ENCODE measurements at places on chromosomes 2 and 18.

GRCh38 chr18:31598021-31598805 lies 6.5 kb downstream of the TTR start:
- peak; percentile 18 for DNase-seq

- DNase-seq, result peak; percentile 9
Measured at GRCh38 chr2:107585851-107586250, 240.8 kb upstream of the RGPD4 start.

GRCh38 chr2:205556841-205557539 lies 125.3 kb upstream of the NRP2 start:
- no peak for DNase-seq

- no peak for DNase-seq
Measured at GRCh38 chr18:54330768-54331548, 26.7 kb downstream of the STARD6 start.

- DNase-seq, result peak; percentile 53
Measured at GRCh38 chr2:24123922-24124580, 782 bp downstream of the FAM228B start.

DNA sequence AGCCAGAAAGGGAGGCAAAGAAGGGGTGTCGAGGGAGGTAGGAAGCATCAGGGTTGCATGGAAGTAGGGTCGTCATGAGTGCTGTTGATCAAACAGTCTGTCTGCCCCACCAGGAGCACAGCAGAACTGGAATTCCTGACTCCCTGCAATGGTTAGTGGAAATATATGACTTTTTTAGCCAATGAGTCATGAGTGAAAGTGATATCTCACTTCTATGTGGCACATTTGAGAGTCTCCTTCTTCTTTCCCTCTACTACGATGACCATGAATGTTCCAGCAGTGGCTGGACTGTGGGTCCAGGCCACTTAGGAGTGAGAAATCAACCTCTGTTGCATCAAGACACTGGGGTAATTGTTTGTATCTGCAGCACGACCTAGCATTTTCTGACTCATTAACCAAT lies 199.5 kb downstream of the TTC32 start:
- peak; percentile 21 for DNase-seq

GRCh38 chr2:151437630-151438029 lies 27.9 kb downstream of the RIF1 start:
- DNase-seq, result peak; percentile 25

DNA sequence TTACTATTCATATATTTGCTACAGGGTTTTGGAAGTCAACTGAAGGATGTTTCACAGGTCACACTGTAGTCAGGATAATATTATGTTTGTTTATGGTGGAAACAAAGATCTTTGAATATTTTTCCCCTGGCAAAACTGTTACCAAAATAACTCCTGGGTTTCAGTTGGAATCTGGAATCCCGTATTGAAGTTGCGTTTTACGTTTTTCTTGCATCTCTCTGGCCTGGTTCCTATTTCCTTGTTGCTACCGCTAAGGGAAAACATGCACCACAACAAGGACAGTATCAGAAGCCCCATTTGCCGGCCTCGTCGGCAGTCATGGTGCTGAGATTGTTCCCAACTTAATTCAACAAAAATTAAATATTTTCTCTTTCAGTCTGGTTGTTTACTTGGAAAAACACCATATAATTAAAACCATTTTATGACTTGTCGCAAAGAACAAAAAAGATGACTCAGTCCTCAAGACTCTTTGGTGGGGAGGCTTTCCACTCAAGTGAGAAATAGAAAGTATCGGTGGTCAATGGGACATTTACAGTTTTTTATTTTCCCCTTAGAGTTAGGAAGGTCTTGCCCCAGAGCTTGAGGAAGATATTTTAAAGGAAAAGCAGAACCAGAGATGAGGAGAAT lies 42.3 kb downstream of the EN1 start:
- DNase-seq, result peak; percentile 63

DNA sequence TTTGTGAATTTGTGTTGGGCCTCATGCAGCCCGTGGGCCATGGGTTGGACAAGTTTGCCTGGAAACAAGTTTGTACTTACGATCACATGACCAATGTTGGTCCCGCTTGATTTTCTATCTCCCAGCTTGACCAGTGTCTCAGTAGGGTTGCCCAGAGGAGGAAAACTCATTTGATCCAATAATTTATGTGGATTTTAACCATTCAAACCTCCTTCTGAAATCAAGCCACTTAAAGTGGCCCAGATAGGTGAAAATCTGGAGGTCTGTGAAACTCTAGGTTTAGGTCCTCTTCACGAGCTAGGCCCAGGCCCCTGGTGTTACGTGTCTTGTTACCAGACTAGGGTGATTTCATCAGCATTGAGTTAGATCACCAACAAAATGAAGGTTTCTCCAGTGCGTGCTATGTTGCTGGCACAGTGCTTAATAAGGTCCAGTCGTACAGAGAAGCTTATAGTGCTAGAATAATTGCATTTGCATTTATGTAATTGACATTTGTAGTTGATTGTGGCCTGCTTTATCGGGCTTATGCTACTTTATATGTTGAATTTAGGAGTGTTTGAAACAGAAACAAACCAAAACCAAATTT lies 4.4 kb downstream of the ACTR2 start:
- DNase-seq, result peak; percentile 81

- no peak for DNase-seq
Measured at GRCh38 chr2:204933735-204934374, 388.6 kb downstream of the PARD3B start.

- DNase-seq, result no peak
Measured at GRCh38 chr2:53432936-53433335, 334.7 kb upstream of the CHAC2 start.

- DNase-seq, result peak; percentile 52
Measured at GRCh38 chr2:196277002-196277401, 105.6 kb upstream of the STK17B start.

GRCh38 chr2:65366595-65367125 lies 65.7 kb downstream of the SPRED2 start:
- DNase-seq, result peak; percentile 98

DNA sequence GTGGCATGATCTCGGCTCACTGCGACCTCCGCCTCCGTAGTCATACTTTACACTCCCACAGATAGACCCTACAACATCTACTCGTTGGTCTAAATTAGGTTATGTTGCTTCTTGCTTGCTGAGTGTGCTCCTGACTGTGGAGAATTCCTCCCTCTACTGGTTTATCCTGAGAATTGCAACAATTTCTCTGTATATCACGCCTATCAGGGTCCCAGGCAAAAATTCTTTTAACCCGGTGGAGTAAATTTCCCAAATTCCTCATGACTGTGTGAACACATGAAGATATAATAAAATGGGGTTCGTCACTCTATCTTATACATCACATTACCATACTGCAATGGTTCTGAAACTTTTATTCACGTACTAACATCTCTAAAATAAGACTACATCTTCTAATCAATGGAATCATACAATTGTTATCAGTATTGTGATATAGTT lies 156.7 kb downstream of the EVA1A start:
- peak; percentile 61 for DNase-seq

- no peak for DNase-seq
Measured at GRCh38 chr18:32175265-32175664, 14.6 kb upstream of the MEP1B start.

DNA sequence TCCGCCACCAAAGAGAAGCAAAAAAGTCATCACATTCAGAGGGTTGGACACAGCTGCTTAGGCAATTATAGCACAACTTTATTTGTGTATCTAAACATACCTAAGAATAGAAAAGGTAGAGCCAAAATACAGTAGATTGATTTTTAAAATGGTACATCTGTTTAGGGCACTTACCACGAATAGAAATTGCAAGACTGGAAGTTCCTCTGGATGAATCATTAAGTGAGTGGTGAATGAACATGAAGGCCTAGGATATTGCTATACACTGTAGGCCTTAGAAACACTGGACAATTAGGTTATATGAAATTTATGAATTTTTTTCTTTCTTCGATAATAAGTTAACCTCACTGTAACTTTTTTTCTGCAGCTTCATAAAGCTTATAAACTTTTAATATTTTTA lies 687.0 kb downstream of the BCL11A start:
- no peak for DNase-seq

- DNase-seq, result no peak
Measured at GRCh38 chr2:163565192-163565591, 170.6 kb downstream of the FIGN start.

DNA sequence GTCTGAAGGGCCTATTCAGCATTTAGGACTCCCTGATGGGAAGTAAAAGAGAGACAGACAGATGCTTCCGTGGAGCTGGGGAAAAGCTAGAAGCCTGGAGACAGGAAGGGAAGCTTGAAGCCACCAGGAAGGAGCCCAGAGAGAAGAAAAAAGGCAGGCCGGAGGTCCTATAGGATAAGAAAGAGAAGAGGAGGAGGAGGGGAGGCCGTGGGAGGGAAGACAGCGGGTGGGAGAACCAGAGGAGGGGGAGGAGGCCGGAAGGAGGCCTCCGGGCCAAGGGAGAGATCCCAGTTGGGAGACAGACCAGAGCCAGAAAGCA lies 107.1 kb upstream of the PKDCC start:
- peak; percentile 60 for DNase-seq

- no peak for DNase-seq
Measured at GRCh38 chr2:144595686-144596072, 75.8 kb upstream of the ZEB2 start.

DNA sequence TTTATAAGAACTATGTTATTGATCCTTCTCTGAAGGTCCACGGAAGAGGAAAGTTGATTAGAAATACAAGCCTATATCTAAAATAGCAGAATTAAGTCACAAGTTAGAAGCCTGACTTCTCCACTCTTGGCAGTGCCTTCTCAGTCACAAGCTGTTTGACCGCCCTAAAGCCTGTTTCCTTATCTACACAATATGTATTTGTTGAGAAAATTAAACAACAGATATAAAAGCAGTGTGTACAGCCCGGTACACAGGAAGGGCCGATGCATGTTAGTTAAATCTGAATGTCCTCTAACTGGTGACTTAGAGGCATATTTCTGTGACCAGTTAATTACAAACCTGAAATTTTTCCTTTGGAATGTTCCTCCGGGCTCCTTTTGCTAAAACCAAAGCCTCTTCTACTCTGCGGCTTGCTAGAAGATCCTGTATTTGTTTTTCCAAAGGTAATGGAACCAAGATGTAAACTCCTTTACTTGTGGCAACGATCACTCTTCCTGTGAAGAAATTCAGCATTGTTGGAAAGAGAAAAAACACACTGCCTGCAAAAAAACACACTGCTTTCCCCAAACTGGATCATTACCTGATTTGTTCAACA lies 33.4 kb downstream of the TGFBRAP1 start:
- no peak for DNase-seq

GRCh38 chr2:199223791-199224190 lies 233.9 kb downstream of the SATB2 start:
- DNase-seq, result peak; percentile 24

DNA sequence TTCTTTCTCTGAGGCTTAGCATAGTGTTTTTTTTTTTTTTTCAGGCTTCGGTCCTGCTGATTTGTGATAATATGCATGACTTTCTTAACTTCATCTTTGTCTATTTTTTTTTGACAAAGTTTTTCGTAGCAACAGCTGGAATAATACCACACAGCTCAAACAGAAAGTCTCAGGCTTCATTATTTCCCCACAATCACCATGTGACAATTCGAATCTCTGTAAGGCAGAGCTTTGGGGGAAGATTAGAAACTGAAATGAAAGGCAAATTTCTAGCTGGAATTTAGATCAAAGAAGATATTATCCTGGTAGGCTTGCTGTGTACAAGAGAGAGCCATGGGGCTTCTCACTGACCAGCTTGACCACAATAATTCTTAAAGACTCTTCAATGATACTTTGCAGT lies 12.2 kb upstream of the CD28 start:
- DNase-seq, result no peak

DNA sequence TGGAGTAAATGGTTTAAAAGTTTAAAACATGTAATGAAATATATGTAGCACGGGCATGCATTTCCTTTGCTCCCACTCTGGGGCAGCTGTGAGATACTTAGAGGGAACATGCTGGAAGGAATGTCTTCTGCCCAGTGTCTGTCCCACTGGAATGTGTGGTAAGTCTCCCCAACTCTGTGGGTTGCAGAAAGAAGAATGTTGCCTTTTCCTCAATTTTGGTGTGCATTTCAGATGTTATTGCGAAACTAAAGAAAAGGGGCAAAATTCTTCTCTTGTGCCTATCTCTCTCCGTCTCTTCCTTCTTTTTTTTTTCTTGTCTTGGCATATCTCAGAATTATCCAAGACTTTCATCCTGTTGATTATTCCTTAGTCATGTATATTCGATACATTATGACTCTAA lies 201.1 kb downstream of the SH3RF3 start:
- peak; percentile 83 for DNase-seq

DNA sequence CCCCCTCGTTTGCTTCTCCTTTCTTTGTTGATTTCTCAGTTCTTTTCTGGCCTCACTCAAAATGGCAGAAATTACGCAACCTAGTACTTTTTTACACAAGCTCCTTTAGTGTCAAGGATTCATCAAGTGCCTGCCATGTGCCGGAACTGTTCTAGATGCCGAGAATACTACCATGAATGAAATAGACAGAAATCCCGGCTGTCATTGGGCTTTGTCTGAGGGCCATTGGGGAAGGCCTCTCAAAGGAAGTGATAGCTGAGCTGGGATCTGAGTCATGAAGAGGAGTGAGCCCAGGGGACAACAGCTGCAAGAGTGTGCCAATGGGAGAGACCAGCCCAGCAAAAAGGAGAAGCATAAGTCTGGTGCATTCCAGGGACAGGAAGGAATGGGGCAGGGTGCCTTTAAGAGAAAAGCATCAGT lies 34.3 kb upstream of the PPP1CB start:
- DNase-seq, result peak; percentile 86

DNA sequence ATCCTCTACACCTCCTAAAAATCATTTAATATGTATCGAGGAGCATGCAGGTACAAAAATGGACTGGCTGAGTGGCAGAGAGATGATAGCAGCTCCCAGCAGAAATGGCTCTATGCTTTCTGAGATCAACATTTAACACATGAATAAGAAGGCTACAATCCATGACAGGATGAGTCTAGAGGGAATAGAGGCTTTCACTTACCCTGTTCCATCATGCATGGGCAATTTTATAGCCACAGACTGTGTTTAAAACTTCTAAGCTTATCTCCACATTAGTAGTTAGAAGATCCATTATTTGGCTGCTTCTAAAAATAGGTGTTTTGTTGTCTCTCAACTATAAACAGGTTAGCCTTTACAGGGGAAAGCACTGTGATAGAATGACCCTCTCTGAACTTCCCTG lies 149.1 kb upstream of the ARHGAP28 start:
- DNase-seq, result no peak

DNA sequence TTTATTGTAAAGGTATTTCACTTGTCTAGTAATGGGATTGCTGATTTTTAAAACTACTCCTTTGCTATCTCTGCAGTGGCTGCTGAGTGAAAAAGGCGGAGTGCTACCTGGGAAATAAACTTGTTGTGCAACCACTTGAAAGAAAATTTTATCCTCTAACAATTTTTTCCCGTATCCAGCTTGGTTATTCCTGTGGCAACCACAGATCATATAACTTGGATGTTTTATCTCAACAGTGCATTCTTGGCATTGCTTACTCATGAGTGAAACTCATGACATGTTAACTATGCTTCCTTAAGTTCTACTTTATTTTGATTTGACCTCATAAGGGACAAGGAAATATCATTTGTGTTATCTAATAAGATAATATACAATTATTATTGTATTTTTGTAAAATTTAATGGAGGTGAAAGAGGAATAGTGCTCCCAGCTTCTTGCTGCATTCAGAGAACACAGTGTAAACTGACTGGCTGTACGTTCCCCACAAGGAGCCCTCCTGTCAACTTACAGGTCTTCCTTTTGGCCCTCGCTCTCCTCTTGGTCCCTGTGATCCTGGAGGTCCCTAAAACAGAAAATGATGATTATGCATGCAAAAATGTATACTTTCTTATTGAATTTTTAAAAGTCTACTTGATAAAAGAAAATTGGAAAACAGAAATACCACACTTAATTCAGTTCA lies 82.7 kb downstream of the COL5A2 start:
- DNase-seq, result peak; percentile 93

Measured in fibroblast of skin of right biceps (primary cell).